ENCODE measurements at places on chromosomes 6 and 20.

DNA sequence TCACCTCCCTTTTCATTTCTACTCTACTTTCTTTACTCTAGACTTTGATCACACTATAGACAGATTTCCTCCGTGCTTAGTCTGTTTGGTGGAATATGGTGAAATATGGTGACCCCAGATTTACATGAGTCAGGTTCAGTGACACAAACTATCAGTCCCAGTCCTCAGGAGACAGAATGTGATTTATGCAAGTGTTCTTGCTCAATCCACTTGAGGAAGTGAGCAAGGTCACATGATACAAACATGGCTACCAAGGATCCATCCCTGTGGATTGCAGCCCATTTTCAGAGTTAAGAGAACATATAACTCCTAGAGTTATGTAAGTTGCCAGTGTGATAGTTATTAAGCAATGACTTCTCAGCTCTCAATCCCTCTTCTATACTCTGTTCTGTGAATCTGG lies 23.7 kb upstream of the TSHZ2 start:
- no peak for DNase-seq

DNA sequence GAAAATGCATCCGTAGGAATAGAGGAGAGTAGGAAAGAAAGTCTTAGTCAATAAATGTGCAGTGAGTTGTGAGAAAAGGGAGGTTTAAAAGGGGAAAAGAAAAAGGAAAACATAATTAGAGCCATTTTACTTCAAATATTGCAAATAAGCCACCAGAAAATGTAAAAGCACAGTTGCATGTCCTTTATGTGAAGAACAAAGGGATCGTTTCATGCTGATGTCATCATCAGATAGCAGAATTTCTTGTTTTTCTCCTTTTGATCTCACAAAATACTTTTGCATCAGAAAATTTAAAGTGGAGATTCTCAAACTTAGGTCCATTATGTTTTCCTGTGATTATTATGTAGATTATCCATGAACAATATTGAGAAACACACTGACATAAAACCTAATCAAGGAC lies 166.7 kb downstream of the HAO1 start:
- DNase-seq, result no peak

- DNase-seq, result peak; percentile 3
Observed at GRCh38 chr20:57748601-57749130, 38.9 kb upstream of the PMEPA1 start.

DNA sequence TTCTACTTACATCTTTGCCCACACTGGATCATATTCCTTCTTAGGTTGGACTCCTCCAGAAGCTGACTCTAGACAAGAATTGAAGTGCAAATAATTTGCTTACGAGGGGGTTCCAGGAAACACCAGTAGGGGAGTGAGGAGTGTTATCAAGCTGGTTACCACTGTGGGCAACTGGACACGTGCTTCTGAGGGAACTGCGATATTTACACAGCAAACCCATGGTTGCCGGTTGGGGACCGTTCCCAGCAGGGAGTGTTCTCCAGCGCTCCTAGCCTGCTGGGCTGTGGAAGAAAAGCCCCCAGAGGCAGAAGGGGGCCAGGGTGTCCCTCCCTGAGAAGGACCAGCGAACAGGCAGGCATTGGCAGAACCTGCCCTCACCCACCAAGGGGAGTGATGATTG lies 21.7 kb downstream of the MDFI start:
- no peak for DNase-seq

- no peak for DNase-seq
Observed at GRCh38 chr6:31163922-31164321, 5.5 kb downstream of the TCF19 start.

DNA sequence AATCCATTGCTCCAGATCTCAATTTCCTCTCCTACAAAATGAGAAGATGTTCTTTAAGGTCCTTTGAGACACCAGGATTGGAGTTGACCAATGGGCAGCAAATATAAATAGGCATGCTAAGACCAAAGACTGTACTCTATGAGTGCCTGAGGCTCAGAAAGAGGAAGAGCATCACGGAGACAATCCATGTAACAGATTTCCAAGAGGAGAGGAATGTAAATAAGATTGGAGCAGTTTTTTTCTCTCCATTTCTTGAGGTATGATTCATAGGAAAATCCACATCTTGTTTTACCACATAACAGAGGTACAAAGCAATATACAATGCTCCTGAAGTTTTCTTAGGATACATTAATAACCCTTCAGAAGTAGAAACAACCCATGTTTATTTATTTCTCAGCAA lies 109.8 kb downstream of the UBE3D start:
- no peak for DNase-seq

DNA sequence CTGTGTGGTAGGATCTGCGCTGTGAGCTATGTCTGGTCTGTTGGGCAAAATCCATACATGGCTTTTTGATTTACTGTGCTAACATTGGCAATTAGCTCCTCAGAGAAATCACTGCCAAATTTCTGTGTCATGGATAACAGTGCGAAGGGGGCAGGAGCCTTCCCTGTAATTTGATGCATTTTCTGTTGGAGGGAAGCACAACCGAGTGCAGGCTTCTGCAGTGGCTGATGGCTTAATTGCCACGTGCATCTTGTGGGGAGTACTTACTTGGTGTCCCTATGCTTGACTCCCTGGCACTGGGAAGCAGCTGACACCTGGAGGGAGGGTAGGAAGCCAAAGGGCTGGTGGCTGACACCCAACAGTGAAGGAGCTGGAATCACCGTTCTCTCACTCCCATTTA lies 99.3 kb upstream of the PROKR2 start:
- no peak for DNase-seq

DNA sequence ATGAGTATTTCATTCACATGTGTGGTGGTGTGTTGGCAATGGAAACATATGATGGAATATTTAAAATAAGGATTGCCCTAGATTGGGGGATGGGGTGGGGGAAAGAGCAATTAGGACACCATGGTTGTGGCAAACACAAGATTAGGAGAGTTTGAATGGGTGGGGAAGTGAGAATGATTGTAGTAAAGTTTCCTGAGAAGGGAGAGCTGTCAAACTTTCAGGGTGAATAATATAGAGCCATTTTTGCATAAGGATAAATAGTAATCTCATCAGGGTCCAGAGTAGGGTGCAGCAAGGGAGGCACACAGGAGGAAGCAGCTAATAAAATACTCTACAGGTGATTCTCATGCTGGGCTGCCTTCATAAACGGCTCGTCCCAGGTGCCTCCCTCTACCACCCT lies 294.9 kb upstream of the MARCKS start:
- DNase-seq, result no peak

GRCh38 chr6:121187833-121188200 lies 146.5 kb downstream of the TBC1D32 start:
- no peak for DNase-seq

DNA sequence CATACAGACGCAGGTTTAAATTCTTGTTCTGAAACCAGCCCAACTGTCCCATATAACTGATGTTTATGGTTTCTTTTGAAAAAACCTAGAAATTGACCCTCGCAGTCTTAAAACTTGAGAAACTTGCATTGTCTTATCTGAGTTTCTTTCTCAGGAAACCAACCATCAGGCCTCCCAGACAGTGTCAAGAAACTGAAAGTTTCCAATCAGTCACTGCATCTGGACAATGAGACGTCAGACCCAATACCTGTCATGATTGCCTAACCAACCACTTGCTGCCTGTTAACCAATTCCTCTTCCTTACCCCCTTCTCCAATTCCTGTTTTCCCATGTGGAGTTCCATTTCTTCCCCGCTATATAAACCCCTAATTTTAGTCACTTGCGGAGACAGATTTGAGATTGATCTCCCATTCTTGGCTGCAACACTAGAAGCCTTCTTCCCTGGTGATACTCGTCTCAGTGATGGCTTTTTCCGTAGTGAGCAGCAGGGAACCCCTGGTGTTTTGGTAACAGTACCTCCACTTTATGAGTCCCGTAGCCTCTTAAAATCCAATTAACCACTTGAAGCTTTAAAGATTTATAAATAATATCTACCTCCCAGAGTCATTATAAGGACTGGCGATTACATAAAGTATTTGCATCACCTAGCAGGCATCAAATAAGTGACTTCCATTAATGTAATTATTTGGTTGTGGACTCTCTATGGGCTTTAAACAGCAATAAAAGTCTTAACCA lies 49.3 kb downstream of the GPR63 start:
- DNase-seq, result no peak

DNA sequence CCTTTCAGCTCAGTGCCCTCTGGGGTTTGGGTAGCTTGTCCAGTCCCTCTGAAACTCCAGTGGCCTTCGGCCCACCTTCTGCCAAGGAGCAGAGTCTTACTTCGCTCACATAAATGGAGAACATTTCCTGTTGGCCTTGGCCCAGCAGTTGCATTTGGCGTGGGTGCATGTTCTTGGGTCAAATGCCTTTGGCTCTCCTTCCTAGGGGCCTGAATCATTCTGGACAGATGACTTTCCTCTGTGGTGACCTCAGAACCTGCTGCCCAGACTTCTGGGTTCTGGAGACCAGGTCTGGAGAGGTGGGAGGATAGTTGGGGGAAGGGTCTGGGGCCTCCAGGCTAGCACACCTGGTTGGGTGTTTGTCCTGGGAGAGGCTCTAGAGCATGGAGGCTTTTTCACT lies 29.3 kb downstream of the BCAS4 start:
- DNase-seq, result no peak

DNA sequence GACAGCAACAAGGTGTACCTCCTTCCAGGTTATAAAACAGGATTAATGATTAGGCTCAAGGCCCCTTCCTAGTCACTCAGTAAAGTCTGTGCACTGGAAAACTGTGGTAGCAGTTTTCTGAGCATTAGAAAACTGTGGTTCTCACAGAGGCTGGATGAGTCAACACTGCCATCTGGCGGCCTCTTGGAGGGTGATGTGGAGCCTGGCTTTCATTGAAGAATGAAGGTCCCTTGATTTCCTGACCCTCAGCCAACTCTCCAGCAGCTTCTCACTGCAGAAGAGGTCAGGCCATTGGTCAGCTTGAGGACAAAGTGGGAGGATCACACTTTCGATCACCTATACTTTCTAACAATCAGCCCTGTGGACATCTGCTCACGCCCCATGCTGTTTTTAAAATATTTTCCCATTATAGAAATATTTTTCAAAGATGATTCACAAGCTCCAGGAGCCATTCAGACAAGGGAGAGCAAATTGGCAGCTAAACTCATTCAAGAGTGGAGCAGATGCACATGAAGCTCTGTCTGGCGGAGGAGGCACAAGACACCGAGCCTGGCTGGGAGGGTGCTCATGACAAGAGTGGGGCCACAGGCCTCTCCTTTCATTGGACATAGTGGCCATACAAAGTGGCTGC lies 23.2 kb downstream of the PSMB1 start:
- peak; percentile 39 for DNase-seq

DNA sequence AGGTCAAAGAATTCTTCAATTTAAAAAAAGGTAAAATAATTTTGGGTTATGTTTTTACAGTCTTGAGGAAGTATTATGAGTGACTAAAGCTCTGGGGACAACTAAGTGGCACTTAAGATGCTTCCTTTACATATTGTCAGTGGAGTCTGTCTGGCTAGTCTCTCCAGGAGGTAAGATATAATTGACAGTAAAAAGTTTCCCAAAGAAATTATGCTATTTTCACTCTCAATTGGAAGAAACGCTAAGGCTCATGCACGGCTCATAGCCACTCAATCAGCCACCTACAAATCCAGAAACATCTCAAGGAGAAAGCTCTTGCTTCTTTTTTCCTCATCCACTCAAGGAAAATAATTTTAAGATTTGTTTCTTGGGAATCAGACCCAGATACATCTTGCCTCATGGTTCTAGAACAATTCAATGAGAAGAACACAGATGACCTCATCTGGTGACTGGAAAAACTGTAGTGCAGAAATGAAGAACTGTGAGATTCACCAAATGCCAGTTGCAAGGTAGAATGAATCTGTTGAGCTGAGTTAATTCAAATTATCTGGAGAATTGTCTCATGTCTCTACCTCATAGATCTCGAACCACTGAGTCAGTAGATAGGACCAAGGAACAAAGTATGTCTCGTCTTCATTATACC lies 252.9 kb downstream of the TPBG start:
- no peak for DNase-seq

DNA sequence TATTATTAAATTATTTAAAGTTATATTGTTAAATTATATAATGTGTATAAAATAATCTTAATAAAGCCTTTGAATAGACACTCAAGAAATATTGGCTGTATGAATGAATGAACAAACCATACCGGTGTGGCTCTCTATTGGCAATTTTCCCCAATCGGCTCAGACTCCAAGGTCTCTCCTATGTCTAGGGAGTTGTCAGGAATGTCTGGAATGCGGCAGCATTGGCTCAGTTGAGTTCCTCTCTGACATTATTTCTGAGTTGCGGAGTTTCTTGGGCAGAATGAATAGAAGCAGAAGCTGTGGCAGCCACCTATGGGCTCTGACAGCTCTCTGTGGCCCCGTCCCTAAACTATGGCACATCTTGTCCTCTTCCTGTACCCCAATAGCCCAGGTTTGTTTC lies 111.0 kb downstream of the SOBP start:
- DNase-seq, result no peak

DNA sequence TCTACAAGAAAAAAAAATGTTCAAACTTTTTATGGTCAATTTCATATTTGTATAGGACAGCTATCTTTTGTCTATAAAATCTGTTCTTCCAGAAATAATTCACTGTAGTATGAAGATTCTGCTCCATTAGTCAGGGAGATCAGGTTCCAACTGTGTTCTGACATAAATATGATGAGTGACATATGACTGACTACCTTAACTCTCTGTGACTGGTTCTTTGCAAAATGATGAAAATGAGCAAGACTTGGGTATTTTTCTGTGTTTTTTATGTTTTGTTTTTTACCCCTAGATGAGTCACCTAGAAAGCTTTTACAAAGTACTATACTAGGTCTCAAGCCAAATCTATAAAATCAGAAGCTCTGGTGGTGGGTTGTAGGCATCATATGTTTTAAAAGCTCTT lies 229.6 kb downstream of the MMUT start:
- DNase-seq, result no peak

DNA sequence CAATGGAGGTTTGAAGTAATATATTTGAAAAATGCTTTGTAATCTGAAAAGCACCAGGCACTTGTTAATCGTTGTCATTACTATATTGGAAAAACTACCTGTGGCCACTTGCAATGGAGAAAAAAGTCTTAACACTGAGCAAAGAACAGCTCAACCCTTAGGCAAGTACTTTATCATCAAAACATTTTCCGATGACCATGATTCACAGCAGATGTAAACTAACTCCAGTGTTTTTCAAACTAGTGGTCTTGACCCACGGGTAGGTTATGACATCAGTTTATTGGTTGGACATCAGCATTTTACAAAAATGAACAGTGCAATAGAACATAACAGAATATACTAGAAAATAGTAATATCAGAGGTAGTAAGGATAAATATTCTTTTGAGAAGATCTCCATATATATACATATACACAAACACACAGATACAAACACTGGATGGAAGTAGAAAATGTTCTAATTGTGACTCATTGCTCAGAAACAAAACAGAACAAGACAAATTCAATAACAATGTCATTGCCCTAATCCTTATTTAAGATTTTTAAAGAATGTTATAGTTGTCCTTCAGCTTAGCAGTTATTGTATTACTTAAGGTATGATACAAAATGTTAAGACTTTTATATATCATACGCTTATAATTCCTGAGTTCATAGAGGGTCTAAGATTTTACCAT lies 123.0 kb downstream of the PLCB1 start:
- no peak for DNase-seq

DNA sequence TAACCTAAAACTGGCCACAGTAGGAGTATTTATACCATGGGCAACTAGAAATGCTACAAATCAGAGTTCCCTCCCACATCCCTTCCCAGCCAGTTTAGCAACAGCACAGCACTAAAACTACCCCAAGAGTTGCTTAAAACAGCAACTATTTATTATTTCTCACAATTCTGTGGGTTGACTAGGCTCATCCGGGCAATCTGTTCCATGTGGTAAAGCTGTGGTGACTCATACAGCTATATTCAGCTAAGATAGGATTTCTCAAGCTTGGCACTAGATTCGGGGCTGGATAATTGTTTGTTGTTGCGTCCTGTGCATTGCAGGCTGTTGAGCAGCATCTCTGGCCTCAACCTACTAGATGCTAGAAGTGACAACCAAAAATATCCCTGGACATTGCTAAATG lies 8.6 kb upstream of the HECA start:
- DNase-seq, result no peak

Measured in stimulated activated CD8-positive, alpha-beta memory T cell treated with anti-CD3 and anti-CD28 coated beads, Interleukin-2, amount 100 ng/mL, for 1 hour (primary cell).